ENCODE measurements at places on chromosomes 1 and 21.

DNA sequence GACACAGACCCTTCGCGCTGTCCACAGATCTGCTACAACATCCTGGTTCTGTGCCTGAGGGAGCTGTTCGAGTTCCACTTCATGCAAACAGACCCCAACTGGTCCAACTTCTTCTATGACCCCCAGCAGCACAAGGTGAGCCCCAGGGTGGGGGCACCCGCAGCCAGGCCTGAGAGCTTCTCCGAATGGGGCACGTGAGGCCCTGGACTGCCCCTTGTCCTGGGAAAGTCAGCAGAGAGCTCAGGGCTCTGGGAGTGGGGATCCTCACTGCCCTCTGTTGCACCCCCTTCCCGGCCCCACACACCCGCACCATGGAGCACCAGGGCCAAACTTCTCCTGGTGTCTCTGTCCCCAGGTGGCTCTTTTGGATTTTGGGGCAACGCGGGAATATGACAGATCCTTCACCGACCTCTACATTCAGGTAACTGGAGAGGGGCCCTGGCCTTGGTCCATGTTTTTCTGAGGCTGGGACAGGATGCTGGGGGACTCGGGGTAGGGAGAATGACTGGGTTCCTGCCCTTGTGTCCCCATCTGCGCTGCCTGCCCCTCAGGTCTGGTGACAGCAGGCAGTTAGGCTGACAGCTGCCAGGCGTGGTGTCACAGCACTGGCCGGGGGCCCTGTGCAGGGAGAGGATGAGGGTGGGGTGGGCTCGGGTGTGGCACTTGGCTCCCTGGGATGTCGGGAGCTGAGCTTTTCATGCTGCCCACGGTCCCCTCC is 44.6 kb downstream of the COQ8A start:
- no peak for DNase-seq

DNA sequence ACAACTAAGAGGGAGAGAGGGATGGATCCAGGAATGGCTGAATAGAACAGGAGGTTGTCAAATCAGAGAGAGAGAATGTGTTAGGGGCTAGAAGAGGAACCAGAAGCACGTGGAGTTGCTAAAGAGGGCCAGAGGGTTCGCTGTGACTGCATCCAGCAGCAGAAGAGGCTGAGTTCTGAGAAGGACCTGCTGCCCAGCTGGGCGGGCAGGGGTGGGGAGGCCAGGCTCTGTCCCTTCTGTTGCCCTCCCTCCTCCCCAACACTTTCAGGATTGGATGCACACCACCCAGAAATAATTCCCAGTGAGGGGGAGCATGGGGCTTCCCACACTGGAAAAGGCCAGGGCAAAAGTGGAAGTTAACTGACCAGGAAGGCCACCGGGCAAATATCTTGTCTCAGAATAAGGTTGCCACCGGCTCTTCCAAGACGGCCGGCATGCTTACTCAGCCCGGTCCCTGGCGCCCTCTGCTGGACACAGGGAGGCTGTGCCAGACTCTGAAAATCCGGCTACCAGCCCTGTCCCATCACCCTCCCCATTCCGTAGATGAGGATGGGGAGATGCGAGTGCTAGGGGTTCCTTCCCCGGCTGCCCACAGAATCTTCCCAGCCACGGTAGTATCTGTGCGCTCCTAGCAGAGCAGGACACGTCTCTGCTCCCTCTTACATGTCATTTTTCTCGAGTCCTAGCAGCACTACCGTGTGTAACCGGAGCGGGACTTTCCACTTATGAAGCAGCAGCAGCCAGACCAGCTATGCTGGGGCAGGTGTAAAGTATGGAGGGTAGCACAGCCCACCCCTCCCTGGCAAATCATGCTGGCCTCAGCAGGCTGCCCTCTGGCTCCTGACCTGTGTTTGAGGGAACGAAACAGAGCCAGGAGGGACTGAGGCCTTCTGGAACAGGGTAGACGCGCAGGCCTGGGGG is 46.8 kb upstream of the A3GALT2 start:
- peak; percentile 86 for DNase-seq

- DNase-seq, result no peak
Observed at GRCh38 chr21:35102488-35103371, 53.6 kb upstream of the RUNX1 start.

GRCh38 chr1:13775459-13775858 is 75.5 kb downstream of the PRDM2 start:
- DNase-seq, result no peak

GRCh38 chr1:247211339-247211738 is 39.5 kb upstream of the ZNF124 start:
- no peak for DNase-seq

DNA sequence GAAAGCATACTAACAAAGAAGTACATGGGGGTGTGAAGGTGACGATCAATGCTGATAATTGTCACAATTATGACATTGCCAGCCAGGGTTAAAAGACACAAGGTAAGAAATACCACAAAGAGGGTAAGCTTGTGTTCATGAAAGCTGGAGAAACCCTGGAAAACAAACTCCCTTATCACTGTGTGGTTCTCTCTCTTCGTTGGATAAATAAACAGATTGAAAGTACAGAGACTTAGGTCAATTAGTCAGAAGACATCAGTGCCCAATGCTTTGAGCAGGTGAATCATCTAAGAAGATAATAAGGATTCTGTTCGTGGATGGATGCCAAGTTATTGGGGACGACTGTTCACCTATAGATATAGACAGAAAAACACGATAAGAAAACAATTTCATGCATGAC is 22.4 kb upstream of the FCER1A start:
- no peak for DNase-seq
